ENCODE measurements at places on chromosomes 2 and 18.

- DNase-seq, result peak; percentile 43
Observed at GRCh38 chr2:41038408-41038807, 586.5 kb upstream of the SLC8A1 start.

DNA sequence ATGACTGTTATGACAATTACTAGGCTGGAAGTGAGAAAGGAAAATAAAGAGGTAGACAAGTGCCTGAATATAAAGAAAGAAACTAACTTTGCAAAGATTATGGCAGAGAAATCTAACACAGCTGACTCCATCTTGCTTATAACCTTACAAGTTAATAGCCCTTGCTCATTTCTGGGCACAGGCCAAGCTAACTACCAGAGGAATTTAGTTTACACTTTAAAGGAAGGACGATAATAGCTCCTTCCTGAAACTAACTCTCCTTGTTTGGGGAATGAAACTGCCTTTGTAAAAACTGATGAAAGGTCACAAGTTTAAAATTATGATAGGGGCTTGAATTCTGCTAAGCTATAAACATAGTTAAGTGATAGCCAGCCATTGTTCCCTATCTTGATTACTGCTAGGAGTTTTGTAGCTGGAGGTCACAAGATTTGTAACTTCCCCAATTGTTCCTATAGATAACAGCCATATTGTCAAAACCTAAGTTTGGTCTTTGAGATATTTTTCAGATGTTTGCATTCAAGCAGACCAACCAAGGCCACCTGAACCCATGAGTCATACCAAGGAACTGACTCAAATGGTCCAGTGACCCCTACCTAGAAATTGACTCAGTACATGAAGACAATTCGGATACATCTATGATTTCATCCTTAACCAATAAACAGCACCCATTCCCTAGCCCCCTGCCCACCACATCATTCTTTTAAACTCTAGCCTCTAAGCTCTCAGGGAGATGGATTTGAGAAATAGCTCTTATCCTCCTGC, 209.2 kb upstream of the LRATD1 start:
- DNase-seq, result no peak

DNA sequence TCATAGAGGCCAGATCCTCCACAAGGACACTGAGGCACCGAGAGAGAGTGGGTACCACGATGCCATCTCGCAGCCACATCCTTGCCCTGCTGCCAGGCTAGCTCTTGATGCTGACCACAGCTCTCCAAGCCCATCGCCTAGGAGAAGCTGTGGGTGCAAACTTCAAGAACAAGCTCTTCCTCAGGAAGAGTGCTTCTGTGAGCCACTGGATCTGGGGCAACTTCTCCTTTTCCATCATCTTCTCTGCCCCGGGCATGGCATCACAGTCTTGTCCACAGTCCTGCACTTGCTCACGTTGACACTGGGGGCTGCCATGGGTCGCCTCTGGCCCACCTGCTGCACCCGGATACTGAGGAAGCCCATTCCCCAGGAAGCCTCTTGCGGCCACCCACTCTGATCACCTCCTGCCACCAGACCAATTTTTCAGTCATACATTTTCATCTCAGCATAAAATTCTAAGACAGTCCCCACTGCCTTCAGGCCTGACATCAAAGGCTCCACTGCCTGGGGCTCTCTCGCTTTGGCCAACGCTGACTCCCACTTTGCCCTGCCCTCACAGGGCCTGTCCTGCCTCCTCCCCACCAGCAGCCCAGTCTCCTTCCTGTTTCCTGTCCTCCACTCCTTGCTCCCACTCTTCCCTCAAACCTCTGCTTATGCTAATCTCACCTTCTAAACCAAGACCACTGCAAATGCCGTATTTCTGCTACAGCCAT, 243.9 kb downstream of the AFF3 start:
- no peak for DNase-seq

GRCh38 chr2:158671360-158672245, 123.5 kb upstream of the DAPL1 start:
- DNase-seq, result no peak

DNA sequence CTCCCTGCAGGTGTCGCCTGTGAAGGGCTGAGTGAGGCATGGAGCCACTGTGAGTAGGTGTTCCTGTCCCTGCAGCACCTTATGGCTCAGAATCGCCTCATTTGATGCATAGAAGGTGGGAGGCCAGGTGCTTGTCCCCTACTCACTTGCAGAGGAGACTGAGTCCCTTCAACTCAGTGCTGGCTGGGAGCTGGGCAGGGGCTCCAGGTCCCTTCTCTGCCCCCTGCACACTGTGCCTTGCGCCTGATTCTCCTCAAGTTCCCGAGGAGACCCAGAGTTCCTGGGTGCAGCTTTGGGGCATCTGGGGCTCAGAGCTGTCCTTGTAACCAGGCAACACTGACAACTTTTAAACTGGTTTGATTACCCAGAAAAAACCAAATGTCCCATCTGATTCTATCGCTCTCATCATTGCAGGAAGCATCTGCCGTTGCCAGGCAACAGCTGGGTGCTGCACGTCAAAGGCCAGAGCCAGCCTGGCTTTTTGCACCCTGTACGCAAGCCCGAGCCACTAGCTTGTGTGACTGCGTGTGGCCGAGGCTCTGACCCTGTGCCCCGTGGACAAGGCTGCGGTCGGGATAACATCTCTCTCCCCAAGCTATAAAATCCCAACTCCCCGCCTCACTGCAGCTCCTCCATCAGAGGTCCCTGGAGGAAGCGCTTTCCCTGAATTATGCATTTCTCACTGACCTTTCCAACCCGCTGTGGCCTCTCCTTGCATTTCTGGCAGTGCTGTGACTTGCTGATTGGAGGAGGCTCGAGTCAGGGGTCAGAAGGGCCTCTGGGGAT, 130.8 kb upstream of the HDAC4 start:
- DNase-seq, result no peak

DNA sequence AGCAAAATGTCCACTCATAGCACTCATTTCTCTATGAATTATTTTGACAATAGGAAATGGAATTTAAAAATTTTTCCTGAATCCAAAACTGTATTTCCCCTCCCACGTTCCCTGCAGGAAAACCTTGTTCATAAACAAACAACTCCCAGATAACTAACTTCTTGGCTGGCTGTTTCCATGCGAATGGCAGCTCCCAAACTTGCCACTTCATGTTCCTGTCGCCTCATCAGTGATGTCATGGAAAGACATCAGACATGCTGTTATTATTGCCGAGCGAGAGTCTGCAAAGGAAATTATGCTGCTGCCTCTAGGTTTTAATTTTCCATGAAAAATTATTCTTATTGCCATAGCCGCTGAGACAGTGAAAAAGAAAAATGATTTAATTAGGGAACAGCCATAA, 117.0 kb upstream of the RIOK3 start:
- no peak for DNase-seq

DNA sequence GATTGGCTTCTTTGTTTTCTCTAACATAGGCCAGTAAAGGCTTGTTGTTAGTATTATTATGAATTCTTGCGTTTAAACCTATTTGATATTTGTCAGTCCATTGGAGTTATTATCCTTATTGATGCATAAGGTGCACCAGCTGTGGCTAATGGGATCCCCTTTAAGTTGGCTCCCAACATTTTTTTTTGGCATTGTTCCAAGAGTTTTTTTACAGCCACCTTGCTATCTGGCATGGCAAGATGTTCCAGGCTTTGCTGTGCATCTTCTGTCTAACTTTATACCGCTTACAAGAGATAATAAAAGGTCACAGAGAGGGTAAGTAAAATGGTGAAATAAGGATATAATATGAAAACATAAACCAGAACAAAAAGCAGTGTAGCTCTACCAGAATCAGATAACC, 157.5 kb upstream of the TACR1 start:
- no peak for DNase-seq

DNA sequence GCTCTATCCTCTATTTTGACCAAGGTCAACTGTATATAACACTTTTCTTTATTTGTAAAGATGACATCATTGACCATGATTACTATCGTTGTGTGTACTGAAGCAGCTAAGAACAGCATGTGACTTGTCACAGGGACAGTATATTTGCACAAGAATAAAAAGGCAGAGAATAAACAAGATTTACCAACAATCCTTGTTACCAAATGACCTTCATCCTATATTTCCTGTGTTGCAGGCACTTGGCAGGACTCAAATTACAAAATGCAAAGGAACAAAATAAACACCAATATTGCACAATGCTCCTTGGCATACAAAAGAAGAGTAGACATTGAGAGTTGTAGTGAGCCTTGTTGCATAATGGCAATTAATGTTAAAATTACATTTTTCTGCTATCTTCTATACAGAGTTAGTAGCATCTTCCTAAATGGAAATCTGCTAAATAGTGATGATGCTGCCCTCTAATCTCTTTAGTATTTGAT, 61.8 kb downstream of the RFTN2 start:
- no peak for DNase-seq

- DNase-seq, result no peak
Observed at GRCh38 chr2:98588880-98589431, 19.4 kb downstream of the COA5 start.

DNA sequence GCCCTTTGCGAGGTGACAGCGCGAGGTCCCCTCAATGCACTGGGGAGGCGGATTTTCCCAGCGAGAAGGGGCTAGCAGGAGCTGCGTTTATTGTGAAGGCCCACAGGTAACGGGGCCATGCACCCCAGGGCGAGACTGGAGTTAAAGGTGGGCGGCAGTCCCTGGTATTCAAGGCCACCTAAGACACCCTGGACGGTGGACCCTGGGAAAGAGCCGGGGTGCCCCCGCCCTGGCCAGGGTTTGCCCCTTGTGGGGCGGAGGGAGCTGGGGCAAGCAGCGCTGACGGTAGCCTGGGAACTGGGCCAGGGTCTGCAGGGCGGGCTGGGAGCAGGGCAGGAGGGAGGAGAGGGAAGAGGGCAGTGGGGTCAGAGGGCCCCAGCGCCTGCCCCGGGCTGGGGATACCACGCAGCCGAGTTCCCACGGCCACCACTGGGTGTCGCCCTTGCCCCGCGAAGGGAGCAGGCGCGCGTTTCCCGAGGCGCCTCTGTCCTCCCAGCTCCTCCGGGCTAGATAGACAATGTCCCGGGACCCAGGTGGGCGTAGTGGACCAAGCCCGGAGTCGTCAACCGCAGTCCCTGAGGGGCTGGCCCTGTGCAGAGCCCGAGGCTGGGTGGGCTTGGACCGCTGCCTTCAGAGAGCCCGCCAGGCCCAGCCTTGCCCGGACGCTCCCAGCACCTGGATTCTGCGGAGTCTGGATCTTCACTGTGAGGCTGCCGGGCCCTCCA, 80.2 kb downstream of the SMAD4 start:
- peak; percentile 59 for DNase-seq

DNA sequence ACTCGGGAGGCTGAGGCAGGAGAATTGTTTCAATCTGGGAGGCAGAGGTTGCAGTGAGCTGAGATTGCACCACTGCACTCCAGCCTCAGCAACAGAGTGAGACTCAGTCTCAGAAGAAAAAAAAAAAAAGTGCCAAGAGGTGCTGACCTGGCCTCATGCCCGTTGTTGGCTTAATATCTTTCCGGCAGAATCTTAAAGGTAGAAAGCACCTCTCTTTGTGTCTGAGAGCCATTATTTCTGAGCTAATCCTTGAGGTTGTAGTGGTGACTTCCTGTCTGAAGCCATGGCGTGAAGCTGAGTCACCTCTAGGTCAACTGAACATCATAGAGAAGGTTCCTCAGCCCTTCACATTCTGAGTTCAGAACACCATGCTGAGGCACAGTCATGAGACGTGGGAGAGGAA, 60.4 kb downstream of the WDSUB1 start:
- peak; percentile 14 for DNase-seq

DNA sequence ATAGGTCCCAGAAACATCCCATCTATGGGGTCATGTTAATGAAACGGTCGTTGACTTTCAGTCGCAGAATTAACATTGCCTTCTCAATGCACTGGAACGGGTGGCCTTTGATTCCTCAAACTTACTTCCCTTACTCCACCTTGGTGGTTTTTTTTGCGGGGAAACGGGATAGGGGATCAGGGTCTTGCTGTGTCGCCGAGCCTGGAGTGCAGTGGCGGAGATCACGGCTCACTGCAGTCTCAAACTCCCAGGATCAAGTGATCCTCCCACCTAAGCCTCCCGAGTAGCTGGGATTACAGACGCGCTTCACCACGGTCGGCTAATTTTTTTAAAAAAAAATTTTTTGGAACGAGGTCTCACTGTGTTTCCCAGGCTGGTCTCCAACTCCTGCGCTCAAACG, 754 bp downstream of the ATG16L1 start:
- no peak for DNase-seq

DNA sequence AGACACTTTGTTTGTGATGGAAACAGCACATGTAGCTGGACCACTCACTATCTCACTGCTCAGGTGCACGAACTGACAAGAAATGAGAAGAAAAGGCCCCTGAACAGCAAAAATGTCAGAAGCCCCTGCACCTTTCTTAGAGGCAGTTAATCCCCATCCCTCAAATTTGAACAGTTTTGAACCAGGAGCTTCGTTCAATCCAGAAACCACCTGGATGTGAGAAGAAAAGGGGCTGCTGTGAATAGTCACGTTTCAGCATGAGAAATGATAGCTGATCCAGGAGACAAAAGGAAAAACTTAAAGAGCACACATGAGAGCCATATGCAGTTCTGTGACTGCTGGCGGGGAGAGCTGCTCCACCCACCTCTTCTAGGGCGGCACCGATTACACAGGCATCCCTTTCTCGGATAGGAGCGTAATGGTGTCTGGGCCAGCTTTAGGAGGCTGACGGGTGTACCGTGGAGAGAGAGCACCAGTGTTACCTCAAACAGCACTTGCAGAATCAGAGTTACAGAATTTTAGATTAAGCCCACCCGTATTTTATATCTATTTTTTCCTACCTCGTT, 117.0 kb upstream of the EML6 start:
- no peak for DNase-seq

GRCh38 chr2:120587997-120588336, 147.7 kb upstream of the GLI2 start:
- no peak for DNase-seq

DNA sequence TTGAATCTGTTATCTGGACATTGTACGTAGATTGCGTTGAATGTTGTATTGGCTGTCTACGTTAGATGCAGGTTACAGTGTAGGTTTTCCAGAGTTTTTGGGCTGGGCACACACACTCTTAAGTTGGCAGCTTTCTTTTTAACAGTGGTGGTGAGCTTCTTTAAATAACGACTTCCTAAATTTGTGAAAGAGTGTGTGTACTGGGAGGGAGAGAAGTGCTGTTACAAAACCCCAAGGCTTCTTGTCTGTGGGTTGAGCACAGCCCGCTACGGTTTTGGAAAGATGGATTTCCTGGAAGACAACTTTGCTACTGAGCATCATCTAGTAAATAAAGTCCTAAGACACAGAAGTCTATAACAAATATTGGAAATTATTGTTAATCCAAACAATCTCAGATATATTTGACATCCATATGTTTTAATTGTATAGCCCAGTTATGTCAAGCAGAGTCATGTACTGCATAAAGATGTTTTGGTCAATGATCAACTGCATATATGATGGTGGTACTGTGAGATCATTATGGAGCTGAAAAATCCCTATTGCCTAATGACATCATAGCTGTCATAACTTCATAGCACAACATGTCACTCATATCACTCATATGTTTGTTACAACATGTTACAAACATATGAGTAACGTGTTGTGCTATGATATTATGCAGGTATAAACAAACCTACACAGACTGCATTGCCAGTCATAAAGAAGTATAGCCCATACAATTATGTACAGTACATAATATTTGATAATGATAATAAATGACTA, 7.9 kb upstream of the THUMPD2 start:
- no peak for DNase-seq

All from cardiac muscle cell (in vitro differentiated cells and primary cell).